ENCODE measurements at places on chromosomes 2 and 18.
A peak's percentile ranks its signal among the peaks of the same experiment; 100 is the strongest.

DNA sequence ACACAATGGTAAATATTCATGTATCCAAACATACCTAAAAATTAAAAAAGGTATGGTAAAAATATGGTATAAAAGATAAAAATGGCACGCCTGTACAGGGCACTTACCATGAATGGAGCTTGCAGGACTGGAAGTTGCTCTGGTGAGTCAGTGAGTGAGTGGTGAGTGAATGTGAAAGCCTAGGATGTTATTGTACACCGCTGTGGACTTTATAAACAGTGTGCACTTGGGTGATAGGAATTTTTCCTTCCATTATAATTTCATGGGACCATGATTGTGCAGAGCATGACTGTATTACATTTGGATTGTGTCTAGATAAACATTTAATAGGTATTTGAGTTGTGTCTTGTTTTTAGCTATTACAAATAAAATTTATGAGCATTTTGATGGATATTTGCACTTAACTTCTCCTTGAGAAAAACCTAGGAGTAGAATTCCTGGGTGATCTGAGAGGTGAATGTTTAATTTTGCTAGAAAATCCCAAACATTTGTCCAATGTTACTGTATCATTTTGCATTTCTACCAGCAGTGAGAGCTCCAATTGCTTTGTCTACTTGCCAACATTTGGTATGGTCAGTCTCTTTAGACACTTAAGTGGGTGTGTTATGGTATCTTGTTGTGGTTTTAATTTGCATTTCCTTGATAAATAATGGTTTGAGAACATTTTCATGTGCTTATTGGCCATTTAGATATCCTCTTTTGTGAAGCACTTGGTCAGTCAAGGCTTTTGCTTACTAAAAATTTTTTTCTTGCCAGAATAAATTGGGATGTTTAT lies 81.7 kb downstream of the BCL2L11 start:
- DNase-seq: no peak

GRCh38 chr2:181742922-181743722 lies 62.8 kb upstream of the NEUROD1 start:
- DNase-seq: no peak

GRCh38 chr2:187617905-187618304 lies 63.7 kb upstream of the TFPI start:
- no peak for DNase-seq

GRCh38 chr2:43832457-43832856 lies 6.2 kb downstream of the ABCG5 start:
- DNase-seq: no peak

- no peak for DNase-seq
Observed at GRCh38 chr18:67010919-67011318, 407.0 kb upstream of the CDH19 start.

- DNase-seq: no peak
Observed at GRCh38 chr2:187915810-187916209, 361.6 kb upstream of the TFPI start.

- DNase-seq: no peak
Observed at GRCh38 chr2:200028998-200029397, 73.6 kb downstream of the MAIP1 start.

DNA sequence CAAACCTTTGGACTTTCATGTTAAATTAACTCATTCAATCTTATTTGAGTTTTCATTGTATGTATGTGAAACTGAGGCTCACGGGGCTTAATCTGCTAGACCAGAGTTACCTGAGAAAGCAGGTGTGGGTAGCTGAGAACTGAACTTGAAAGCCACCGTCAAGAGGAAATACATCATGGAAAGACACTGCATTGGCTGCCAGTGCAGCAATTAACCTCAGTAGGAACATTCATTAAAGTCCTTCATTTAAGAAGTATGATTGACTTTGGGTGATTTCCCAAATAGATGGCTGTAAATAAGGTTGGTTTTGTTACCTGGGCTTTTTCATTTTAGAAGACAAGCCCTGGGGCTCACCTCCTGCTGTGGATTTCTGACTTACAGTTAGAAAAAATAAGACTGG lies 36.5 kb upstream of the MGAT5 start:
- no peak for DNase-seq

- no peak for DNase-seq
Observed at GRCh38 chr2:222272446-222273015, 26.3 kb downstream of the PAX3 start.

GRCh38 chr2:176269319-176270099 lies at the start of gene MTX2:
Gene MTX2 (plus strand): TSS chr2:176269442. CDS start chr2:176269630, 188 bp downstream.
- DNase-seq: peak; percentile 44

DNA sequence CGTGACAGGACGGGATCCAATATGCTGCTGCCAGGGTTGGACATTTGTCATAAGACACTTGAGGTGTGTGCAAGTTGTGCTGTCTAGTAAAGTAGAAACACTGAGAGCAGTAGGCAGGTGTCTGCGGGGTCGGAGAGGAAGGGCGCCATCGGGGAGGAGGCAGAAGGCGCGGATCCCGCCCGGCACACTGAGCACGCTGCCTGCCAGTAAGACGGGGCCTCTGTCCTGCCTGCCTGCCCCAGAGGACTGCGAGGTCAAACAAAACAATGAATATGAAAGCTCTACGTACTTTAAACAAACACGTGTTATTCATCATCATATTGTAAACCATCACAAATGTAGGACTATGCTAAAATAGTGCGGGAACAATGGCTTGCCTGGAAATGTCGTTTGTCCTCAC lies 349.3 kb upstream of the SALL3 start:
- no peak for DNase-seq

DNA sequence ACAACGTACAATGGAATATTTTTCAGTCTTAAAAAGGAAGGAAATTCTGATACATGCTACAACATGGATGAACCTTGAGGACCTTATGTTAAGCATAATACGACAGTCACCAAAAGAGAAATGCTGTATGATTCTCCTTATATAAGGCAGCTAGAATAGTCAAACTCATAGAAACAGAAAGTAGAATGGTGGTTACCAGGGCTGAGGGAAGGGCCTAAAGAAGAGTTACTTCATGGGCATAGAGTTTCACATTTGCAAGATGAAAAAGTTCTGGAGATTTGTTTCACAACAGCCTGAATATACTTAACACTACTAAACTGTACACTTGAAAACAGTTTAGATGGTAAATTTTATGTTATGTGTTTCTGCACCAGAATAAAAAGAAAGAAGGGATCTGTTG lies 113.3 kb downstream of the GALNT1 start:
- no peak for DNase-seq

DNA sequence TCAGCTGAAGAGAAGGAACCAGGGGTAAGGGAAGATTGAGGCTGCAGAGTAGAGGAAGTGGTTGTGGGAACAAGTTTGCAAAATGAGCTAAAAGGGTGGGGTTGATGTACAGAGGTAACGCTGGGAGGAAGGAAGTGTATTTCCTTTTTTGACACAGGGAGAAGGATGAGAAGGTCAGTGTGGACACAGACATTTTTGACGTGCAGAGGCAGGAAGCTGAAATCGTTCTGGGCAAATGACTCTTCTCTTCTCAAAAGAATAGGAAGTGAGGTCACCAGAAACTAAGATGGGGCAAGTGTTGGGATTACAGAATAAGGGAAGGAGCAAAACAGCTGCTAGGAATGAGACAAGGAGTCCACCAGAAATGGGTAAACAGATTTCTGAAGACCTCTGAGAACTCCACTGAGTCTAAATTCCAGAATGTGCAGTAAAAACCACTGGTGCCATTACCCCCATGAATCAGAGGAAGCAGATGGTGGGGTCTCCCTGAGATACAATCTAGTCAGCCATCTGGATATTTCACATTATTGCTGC lies 20.0 kb upstream of the RNF149 start:
- DNase-seq: no peak

DNA sequence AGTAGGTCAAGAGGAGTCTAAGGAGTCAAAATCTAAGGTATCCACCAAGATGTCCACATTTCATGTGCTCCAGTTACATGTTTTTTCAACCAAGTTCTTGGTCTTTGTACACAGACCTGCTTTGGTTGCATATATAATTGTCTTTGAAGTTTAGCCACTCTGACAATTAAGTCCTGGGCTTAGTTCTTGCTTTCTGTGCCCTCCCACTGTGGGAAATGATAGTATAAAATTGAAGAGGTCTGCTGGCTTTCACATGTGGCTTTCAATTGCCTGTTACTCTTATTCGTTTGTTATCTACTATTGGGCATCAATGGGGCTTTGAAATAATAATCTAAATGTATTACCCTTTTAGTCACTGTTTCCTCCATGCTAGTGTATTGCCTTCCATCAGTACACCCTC lies 72.8 kb downstream of the TBR1 start:
- DNase-seq: no peak

- no peak for DNase-seq
Observed at GRCh38 chr18:10950876-10951630, 198.3 kb downstream of the PIEZO2 start.

GRCh38 chr18:71597219-71597618 lies 946.9 kb downstream of the CBLN2 start:
- no peak for DNase-seq

DNA sequence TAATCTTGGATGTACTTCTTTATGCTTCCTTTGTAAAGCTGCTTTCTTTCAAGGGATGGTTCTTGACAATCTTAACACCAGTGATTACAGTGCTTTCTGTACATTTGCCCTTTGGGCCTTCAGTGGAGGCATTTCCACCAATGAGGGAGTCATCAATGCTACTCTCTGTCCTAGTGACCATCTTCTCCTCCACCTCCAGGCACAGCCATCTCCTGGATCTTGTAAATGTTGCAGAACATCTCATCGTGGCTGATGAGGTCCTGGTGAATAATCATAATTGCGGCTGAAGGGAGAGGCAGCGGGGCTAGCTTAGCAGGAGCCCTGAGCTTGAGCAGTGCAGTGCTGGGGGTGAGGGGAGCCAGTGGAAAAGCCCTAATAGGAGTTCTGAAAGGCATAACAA lies 32.5 kb downstream of the IDH1 start:
- no peak for DNase-seq

DNA sequence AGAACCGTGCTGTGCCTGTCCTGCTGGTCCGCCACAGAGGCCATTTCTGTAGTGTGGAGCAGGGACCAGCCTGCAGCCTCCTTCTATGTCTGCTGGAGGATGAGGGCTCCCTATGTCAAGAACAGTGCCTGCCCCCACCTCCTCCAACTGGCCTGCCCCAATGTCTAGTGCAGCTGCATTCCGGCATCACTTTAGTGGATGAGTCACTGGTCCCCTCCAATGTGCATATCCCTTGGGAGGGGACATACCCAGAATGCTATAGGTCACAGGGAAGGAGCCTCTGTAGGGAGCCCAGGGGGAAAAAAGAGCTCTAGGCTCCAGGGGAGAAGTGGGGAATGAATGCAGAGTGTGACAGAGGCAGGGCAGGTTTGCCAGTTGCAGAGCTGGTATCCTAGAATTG lies 219.6 kb downstream of the CELF4 start:
- no peak for DNase-seq

GRCh38 chr2:225328192-225328591 lies 71.3 kb upstream of the NYAP2 start:
- no peak for DNase-seq

GRCh38 chr2:227347117-227347516 lies 22.1 kb downstream of the MFF start:
- no peak for DNase-seq

DNA sequence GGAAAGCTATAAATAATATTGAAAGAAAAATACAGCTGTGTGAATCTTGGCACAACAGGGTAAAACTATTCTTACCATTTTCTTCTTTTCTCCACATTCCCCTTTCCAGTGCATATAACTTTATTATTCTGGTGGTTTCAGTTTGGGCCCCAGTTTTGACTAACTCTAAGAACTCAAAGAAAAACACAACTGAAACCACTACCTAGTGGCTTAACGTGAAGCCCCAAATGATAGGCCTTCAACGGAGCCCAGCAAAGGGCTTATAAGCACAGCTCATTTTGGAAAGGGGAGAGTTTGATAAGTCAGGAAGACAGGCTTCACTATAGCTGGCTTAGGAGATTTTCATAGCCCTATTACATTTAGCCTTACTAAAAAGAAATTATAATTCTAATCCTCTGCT lies 62.4 kb downstream of the PPP1R1C start:
- DNase-seq: no peak

DNA sequence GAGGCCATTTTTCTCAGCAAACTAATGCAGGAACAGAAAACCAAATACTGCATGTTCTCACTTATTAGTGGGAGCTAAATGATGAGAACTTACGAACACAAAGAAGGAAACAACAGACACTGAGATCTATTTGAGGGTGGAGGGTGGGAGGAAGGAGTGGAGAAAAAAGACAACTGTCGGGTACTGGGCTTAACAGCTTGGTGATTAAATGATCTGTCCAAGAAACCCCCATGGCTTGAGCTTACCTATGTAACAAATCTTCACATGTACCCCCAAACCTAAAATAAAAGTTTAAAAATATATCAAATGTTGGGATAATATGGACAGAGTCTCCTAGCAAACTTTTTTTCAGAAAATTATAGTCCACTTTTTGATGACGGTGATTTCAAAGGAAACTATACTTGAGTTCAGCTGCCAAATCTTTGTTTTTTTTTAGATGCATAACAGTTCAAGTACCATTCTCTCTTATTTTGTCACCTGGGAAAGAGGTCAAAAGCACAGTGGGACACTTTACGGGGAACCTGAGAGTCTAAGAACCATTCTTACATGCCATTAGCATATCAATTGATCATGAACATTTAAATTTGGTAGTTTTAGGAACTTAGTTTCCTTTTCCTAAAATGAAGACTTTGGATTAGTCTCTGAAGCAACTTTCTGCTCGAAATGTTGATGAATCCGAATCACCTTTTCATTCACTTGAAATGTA lies 835.0 kb downstream of the NRXN1 start:
- no peak for DNase-seq

DNA sequence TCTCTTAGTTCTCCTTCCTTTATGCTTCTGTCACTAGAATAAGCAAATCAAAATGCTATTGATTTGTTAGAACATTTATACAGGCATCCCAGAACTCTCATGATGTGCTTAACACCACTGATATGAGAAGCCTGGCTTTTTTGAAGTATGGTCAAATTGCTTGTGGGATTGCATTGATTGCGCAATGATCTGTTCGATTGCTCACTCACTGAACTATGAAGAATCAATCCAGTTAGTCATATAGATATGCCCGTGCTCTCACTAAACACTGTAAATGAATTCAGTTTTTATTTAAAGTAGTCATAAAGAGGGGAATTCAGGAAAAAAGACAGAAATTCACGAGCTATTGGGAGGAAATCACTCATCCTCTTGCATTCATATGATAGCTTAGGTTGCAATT lies 1237.8 kb downstream of the SUCLG1 start:
- no peak for DNase-seq

DNA sequence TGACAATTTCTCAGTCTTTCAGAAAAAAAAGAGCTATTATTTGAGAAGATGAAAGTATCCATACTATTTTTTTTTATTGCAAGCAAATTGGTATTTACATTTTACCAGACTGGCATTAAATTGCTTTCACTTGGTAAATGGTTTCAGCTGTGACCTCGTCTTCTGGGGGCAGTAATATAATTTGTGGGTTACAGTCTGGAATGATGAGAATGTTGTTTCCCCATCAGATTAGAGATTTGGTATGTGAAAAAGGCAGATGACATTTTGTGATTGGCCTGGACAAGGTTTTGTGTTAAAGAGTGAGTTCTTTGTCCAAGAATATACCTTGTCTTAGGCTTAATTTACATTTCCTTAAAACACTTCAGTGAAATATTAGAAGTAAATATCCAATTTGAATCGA lies 390.1 kb upstream of the ST6GAL2 start:
- DNase-seq: no peak
